ENCODE measurements at places on chromosomes 12 and 14.

GRCh38 chr14:38207736-38208617 lies at the start of gene SSTR1:
Gene SSTR1, plus strand, starts transcription at chr14:38207904. Its CDS starts 1,486 bp downstream, at chr14:38209390.
- DNase-seq = peak; percentile 18

DNA sequence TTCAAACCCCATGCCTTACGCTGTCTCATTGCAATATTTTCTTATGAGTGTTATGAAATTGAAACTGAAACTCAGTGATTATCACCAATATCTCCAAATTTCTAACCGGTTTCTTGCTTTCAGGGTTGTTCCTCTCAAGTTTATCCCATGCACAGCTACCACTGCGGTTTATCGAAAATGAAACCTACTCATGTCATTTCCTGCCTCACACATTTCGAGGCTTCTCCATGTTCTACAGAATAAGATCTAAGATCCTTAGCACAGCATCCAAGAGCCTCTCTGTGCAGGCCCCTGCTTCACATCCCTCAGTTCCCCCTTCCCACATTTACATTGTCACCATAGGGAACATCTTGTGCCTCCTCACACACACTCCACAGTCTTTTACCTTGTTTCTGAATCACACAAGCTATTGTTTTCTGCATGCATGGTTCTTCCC lies 45.5 kb upstream of the FAR2 start:
- peak; percentile 41 for DNase-seq

- no peak for DNase-seq
Measured at GRCh38 chr12:80504389-80505163, 60.5 kb downstream of the PTPRQ start.

GRCh38 chr14:51727526-51727925 lies 75.8 kb downstream of the FRMD6 start:
- no peak for DNase-seq

- DNase-seq = no peak
Measured at GRCh38 chr12:98896938-98897337, 251.8 kb downstream of the APAF1 start.

DNA sequence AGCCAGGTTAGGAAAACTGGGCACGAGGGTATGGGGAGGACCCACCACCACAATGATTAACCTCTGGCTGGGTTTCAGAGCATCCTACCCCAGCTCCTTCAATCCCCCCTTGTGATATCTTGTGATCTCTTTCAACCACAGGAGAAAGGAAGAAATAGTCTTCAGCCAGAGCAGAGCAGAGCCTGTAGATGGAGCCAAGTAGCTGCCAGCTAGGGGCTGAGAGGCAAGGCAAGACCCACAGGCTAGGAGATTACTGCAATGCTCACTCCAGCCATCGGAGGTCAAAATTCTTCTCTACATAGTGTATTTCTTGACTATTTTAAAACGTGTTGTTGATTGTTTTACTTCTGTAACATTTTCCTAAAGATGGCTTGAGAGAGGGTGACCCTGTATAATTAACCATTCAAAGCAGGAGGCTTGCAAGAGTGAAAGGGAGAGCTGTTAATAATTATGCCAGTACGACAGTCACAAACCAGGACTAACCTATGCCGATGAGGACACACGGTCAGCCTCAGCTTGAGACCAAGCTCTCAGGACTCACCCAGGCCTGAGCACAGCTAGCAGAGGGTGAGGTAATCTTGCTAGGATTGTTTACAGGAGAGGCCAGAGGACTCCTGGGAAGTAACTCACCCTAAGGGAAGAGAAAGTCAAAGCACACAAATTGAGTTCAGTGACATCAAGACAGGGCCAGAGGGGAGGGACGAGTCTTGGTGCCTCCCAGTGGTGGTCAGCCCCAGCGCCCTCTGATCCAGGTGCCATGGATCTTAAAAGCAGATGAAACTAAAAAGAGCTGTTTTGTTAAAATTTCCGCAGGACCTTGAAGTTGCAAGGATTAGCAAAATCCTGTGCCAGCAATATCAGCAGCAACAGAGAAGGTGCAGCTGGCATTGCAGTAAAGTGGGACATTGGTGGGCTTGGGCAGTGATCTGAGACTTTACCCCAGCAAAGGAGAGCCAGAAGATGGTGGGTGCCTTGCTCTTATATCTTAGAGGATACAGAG lies 29.8 kb upstream of the CDKN3 start:
- peak; percentile 32 for DNase-seq

- no peak for DNase-seq
Measured at GRCh38 chr12:41604830-41605229, 416.7 kb downstream of the PDZRN4 start.

- no peak for DNase-seq
Measured at GRCh38 chr12:66275040-66275439, 27.3 kb upstream of the HELB start.

GRCh38 chr12:19710811-19711793 lies 271.8 kb downstream of the AEBP2 start:
- DNase-seq = no peak

DNA sequence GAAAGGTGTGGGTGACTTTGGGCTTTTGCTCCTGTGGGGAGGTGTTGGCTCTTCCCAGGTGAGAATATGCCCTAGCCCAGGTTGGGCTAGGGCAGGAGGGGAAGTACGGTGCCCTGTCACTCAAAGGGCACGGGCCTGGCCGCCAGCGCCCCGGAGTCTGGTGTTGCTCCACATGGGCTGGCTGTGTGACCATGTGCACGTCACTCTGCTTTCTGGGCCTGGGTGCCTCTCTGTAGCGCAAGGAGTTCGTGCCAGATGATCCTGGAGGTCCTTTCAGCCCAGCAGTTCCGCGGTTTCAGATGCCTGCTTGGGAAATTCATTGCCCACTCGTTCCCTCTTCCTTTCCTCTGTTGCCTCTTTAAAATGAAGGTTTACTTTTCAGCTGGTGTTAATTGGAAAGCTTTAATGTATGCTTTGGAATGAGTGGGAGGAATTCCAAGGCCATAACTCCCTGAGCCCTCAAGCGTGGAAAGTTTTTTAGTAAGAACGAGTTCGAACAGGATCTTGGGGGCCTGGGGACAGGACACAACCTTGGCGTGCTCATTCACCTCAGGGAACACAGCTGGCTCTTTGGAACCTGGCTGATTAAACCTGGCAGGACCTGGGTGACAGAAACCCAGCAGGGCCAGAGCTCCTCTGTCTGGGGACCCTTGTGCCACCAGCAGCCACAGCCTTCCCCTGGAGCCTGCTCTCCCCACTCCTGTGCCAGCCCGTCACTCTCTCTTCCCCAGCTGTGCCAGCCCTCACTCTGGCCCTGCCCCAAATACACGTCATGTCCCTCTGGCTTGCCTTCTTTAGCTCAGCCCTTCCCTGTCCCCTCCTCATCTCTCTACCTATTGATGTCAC lies 42.8 kb downstream of the TSPAN9 start:
- DNase-seq = no peak

GRCh38 chr14:71733210-71733883 lies 198.9 kb upstream of the RGS6 start:
- DNase-seq = no peak
